Stimulated activated CD8-positive, alpha-beta memory T cell treated with anti-CD3 and anti-CD28 coated beads, Interleukin-2, amount 100 ng/mL, for 48 hours (primary cell): ENCODE measurements at places on chromosomes 5 and 9.

DNA sequence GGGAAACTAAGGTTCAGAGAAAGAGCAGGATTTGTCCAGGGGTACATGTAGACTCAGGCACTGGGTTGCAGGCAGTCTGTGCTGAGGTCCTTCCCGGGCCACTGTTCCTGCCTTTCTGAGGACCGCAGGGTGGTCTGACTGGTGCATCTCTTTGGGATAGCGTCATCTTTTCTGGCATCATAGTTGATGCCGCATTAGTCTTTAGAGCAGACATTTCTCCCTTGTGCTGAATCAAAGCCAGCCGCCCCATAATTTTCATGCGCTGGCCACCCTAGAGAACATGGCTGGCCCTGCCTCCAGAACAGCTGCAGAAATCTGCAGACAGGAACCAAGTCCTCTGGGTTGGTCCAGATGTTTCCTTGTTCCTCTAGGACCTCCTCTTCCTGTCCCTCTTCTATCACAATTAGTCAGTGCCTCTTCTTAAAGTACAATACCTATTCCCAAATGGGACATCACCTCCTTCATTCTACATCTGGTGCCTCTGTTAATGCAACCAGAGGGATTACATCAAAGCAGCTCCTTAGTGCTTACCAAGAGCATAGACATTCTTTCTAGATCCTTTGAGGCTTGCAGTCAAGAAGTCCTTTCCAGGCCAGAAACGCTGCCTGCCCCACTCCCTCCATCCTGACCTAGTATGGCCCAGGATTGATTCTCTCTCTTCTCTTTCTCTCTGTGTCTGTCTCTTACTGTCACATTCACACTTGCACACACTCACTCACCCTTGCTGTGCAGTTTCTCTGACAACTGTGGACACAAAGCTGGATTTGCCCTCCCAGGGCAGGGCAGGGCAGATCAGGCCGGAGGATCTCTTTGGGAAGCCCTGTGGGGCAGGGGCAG lies 42.0 kb upstream of the ORM1 start:
- DNase-seq = no peak

DNA sequence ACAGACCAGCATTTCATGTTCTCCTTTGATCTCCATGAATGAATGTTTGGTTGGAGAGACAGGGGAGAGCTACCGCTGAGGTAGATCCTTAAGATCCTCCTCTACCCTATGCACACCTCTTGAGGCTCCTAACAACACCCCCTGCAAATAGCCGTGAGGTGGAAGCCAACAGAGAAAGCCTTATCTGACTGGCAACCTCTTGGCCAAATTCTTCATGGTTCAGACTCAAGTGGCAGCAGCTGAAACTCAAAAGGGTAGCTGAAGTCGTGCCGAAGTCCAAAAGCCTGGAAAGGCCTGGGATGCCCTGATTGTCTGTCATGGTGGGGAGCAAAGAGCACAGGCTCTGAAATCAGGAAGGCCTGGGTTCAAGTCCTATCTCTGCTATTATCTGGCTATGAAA lies 184.9 kb downstream of the SEC61B start:
- DNase-seq = no peak

GRCh38 chr5:3456121-3456681 lies 139.4 kb upstream of the IRX1 start:
- no peak for DNase-seq

DNA sequence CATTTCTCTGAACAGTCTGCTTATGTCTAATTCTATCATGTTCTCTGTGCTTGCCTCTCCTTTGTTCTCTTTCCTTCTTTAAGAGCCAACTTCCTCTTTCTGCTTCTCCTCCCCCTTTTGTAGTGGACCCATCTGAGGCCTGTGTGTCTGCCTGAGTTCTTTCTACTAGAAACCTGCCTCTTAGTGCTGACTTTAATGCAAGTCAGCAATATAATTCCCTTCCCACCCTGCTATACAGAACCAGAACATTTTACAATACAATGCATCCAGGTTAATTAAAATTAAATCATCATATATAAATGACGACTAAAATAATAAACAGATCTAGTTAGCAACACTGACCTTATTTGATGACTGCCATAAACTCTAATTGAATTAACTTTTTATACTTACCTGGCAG lies 82.6 kb upstream of the GAS1 start:
- no peak for DNase-seq

DNA sequence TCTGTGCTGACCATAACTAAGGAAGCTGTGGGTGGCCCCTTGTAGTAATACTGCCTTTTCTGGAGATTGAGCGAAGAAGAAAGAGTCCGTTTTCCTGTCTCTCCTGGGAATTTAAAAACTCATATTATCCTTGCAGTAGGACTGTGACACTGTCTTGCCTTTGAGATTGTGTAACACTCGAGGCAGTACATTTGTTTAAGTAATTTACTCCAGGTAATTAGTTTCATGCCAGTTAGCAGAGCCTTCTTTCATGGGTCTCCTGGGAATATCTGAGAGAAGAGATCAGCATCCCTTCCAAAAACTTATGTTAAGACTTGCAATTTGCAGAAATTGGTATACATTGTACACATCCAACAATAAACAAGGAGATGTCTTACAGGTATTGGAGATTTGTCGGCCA lies 405.6 kb downstream of the DMRT2 start:
- no peak for DNase-seq

DNA sequence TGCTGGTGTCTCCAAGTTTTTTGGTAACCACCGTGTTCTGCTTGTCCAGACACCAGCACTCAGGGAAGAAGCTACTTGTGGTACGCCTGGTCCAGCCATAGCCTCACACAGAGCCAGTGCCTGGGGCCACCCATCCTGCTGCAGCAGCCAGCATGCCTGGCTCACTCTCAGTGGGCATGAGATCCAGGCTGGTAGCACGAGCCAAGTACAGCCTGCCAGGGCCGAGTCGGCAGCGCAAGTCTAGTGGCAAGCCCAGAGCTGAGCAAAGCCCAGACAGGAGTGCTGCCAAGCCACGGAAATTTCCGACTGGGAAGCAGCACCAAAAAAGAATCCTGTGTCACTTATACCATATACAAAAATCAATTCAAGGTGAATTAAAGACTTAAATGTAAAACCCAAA lies 36.3 kb upstream of the FBXL17 start:
- DNase-seq = no peak

DNA sequence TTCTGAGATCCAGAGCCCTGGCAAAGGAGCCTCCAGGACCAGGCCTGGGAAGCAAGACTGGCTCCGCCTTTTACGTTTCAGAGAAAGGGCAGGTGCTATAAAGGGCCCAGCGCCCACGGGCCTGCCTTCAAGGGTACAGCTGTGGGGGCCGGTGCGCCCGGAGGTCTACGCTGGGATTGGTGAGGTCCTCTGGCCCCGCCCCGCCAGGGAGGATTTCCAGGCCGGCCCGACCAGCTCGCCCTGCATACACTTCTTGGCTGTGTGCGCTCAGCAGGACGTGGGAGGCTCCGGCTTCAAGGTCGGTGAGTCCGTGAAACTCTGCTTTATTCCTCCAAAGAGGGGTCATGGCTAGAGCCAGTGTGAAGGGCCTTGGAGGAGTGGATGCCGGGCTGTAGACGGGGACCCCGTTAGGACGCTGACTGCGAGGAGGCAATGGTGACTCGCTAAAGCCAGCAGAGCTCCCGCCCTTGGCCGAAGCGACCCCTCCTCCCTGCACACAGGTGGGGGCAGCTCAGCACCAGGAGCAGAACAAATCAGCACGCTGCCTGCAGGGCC lies at the start of gene CKMT2:
Gene CKMT2 (plus strand): TSS at position 243 of the 555 bp plus-strand sequence. CDS start 17,811 bp downstream, outside the sequence.
- DNase-seq = no peak

GRCh38 chr5:53678981-53679660 lies 118.7 kb downstream of the NDUFS4 start:
- DNase-seq = no peak

GRCh38 chr9:126793686-126794417 lies 11.0 kb upstream of the ZBTB43 start:
- no peak for DNase-seq

GRCh38 chr9:80538976-80539375 lies 967.2 kb downstream of the TLE4 start:
- DNase-seq = no peak

DNA sequence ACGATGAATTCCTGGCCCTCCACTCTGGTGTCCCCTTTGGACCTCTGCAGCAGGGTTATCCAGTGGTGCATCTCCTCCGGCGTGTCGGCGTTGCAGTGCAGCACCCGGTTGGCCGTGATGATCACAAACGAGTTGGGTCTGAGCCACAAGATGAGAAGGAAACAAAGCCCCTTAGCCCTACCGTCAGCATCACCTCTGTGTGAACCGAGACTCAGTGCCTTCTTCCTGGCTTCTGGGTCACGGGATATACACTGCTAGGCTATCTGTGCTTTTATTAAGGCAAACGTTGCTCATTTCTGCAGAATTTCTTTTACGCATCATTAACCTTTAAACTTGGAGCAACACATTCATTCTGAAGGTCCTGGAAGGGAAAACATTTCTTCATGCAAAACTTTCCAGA lies 65.1 kb upstream of the RETREG1 start:
- no peak for DNase-seq

- DNase-seq = no peak
These were observed 35.6 kb upstream of the NEURL1B start for GRCh38 chr5:172605466-172605865.

DNA sequence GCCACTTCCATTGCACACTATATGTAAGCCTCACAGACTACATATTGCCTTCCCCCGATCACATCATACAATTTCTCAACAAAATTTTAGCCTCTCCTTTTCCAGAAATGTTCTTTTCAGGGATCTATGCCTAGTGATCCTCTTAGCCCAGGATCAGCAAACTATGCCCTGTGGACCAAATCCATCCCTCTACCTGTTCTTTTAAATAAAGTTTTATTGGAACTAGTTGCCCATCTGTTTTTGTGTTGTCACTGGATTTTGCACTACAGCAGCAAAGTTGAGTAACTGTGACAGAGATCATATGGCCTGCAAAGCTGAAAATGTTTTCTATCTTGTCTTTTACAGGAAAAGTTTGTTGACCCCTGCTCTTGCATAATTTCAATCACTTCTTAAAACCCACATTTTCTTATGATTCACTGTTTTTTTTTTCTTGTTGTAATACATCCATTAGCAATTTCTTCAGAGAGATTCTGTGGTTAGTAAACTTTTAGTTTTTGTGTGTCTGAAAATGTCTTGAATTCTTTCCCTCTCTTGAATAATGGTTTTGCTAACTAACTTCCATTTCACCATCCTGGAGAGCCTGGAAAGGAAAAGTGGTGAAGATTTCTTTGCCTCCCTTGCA lies 7.1 kb downstream of the TXNDC8 start:
- DNase-seq = no peak

DNA sequence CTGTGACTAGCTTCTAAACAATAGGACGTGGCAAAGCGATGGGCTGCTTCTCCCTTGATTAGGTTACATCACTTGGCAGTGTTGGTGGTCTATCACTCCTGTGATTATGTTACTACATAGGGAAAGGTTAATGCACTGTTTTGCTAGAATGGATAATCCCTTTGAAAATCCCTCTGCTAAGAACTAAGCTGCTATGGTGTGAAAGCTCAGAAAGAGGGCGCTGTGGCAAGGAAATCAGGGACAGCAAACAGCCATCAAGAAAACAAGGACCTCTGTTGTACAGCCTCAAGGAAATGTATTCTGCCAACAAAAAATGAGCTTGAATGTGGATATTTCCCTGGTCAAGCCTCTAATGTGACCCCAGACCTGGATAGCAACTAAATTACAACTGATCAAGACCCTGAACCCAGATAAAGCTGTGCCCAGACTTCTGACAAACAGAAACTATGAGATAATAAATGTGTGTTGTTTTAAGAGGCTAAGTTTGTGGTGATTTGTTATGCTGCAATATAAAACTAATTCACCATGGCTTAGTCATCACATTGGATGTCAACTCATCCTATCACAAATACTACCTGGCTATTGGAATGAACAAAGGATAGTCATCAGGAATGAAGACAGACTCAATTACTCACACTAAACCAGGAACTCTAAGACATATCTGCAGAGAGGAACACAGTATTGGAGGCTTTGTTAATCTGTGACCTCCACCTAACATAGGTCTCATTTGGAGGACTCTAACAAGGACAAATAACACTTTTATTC lies 1215.9 kb downstream of the EFNA5 start:
- no peak for DNase-seq

DNA sequence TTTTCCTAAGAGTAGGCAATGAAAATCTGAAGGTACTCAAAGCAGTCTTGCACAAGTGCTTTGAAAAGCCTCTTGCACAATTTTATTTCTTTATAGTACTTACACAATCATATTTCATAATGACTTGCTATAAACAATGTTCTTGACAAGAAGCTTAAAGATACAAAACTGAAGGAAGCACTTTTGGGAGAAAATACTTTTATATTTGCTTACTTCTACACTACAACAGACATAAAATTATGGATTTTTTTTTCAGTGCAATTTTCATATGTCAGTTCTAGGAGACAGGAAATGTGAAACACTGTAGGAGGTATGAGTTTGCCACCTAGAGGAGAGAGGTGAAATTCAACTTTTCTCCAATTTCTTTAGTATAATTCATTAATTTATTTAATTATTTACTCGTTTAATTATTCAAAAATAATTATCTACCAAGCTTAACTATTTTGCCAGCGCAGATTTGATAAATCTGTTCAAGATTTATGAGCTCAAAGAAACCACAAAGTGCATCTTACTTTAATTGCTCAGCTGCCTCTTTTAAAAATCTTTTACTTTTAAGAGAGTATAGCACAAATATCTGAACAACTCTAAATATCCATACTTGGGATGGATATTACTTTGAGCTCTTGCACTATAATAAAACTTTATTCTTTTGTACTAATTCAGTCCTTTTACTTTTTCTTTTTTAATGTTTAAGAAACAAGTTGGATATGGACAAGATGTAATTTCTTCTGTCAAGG lies 29.0 kb upstream of the CDKN2B start:
- no peak for DNase-seq

DNA sequence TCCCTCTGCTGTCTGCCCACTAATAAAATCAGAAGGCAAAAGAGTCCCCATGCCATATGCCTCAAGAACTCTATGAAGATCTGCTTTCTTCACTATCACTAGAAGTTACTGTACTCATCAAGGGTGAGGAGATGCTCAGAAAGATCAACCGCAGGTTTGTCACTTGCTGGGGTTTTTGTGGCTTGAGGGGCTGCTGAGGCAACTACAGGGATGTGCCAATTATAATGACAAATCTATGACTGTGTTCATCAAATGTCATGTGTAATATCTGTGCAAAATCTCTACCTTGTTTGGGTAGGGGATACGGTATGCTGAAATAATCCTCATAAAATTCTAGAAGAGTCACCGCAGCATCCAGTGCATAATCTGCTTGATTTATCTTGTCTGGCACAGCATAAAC lies 13.0 kb downstream of the ERAP1 start:
- DNase-seq = no peak

GRCh38 chr5:158414780-158415179 lies 555.8 kb upstream of the CLINT1 start:
- no peak for DNase-seq
